Activated T-helper 1 cell treated with anti-CD3 and anti-CD28 coated beads, Interleukin-2, amount 50 U/mL, for 16 hours (primary cell): ENCODE measurements at places on chromosomes 12 and 14.

DNA sequence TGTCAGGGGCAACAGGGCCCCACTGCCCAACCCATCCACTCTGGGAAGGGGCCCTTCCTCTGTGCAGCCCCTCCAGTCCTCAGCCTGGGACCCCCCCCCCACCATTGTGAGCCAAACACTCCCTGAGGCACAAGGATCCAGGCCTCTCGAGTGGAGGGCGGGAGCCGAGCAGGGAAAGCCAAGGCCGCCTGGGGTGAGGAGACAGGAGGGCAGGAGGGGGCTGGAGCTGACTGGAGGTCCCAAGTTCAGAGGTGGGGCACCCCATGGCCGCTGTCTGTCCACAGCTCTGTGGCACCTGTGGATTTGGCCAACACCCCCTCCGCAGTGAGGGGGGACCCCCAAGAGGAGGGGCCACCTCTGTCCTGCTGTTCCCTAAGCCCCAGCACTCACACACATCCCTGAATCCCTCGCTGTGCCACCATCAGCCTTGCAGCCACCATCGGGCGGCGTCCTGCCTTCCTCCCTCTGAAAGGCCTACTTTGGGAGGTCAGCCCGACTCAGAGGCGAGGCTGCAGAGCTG, 25.4 kb upstream of the C14orf180 start:
- DNase-seq: no peak

DNA sequence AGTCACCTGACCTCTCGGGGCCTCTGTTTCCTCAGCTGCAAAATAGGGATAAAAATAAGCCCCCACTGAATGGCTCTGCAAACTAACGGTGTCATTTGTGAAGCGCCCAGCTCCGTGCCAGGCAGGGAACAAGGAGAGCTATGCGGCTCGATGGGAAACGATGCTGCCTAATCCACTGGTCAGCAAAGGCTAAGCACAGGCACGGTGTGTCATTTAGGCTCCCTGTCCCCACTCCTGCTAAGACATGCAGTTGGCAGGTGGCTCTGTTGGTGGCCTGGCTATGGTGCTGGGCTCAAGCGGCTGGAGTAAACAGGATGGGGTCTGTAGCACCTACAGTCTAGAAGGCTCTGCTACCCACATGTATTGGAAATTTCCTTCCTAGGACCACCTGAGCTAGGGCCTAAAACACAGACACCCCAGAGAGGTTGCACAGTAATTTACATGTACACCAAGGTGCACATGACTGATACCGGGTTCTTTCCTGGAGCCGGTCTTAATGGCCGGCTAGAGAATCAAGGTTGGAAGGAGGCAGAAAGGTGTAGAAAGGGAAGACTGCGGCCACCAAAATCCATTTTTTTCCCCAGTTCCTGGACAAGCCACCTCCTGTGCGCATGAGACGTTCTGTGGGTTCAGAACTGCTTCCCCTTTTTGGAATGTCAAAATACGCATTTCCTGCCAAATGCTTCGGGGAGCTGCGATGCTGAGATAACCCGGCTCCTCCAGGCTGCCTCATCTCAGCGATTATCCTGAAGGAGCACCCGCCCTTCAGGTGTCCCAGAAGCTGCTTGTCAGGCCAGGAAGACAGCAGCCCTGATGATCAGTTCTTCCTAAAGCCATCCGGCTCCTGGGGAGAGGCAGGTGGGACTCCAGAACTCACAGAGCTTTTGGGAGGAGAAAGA, 1.0 kb downstream of the CACNA2D4 start:
- DNase-seq: no peak

DNA sequence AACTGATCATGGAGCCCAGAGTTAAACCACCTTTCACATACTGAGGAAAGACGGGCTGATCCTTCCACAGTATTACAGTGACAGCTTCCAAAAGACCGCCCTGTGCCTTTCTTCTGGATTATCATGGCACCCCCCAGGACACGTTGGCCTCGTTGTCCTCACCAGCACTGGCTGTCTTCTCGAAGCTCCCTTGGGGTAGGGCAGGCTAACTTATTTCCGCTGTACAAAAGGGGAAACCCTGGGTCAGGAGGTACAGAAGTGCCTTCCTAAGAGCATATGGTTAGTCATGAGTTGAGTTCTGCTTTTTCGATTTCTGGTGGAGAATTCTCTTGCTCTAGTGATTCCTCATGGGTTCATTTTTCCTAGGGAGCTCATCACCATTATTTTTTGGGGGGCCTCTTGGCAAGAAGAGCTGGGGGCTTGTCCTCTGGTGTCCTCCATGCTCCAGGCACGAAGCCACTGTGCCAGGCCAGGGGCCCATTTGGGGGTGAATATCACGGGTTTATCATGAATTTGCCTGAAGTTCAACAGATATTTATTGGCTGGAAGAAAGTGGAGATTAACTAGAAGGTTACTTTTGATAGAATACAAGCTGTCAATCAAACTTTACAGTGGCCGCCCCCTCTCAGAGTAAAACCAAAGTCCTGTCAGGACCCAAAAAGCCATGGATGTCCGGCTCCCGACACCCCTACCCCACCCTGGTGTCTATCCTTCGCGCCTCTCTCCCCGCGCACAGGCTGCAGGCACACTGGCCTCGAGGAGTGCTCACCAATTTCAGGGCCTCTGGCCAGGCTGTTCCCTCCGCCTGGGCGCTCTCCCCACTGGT, 8.8 kb upstream of the TRAF3 start:
- DNase-seq: no peak

- DNase-seq: no peak
Observed at GRCh38 chr12:11545484-11546330, 103.8 kb upstream of the ETV6 start.

GRCh38 chr12:59575826-59576225, 20.0 kb upstream of the SLC16A7 start:
- DNase-seq: no peak

GRCh38 chr14:103317976-103318580, 16.0 kb upstream of the EIF5 start:
- no peak for DNase-seq

- no peak for DNase-seq
Observed at GRCh38 chr12:6469092-6469491, 1.4 kb downstream of the VAMP1 start.

GRCh38 chr14:72366619-72367018, 434.4 kb downstream of the RGS6 start:
- DNase-seq: no peak

GRCh38 chr12:114636723-114637480, 47.1 kb downstream of the TBX3 start:
- DNase-seq: no peak

- DNase-seq: no peak
Observed at GRCh38 chr12:108328420-108328819, 10.7 kb downstream of the CMKLR1 start.
